ENCODE measurements at places on chromosomes 5 and 9.

GRCh38 chr5:5810461-5810860 lies 388.0 kb downstream of the ICE1 start:
- DNase-seq = no peak

DNA sequence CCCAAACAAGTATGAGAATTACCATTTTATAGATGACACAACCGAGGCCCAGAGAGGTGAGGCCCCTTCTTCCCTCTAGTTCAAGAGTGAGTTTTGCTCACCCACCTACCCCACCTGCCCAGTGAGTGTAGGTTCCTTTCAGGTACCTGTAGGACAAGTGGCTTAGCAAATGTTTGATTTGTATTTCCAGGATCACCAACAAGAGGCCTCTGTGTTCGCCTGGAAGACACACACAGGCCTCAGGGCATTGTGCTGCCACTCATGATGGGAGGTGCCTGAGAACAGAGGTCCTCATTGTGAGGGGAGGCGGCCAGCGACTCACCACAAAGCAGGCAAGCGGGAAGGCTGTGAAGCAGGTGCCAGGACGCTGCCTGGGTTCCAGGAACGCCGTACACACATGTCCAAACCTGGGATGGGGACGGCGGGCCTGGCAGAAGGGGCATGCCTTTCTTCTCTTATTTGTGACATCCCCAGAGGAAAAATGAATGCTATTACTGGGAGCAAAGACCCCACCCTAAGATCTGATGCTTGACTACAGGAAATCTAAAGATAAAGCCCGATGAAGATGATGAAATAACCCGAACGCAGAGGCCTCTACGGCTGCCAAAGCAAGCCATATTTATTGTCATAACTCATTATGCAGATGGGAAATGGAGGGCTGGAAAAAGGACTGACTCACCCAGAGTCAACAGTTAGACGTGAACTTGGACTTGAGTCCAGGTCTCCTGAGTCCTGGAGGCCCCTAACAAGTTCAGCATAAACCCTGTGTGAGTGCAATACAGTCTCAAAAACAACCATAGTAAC lies 60.2 kb upstream of the SLC25A51 start:
- no peak for DNase-seq

DNA sequence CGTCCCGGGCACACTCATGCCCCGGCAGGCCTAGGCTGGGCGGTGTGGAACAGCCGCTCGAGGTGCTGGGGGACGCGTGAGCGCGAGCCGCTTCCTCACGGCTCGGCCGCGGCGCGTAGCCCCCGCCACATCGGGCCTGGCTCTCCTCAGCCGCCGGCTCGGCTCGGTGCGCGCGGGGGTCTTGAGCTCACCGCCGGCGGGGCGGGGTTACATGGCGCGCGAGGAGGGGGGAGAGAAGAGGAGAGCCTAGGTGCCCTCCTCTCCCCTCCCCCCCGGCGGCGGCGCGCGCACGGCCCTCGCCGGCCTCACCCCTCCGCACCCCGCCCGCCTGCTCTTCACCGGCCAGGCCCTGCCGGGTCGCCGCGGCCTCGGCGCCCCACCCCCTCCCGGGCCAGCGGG lies 7.7 kb downstream of the RANBP6 start:
- DNase-seq = peak; percentile 84

- DNase-seq = no peak
These were observed 6.7 kb upstream of the RXRA start for GRCh38 chr9:134319306-134320125.

DNA sequence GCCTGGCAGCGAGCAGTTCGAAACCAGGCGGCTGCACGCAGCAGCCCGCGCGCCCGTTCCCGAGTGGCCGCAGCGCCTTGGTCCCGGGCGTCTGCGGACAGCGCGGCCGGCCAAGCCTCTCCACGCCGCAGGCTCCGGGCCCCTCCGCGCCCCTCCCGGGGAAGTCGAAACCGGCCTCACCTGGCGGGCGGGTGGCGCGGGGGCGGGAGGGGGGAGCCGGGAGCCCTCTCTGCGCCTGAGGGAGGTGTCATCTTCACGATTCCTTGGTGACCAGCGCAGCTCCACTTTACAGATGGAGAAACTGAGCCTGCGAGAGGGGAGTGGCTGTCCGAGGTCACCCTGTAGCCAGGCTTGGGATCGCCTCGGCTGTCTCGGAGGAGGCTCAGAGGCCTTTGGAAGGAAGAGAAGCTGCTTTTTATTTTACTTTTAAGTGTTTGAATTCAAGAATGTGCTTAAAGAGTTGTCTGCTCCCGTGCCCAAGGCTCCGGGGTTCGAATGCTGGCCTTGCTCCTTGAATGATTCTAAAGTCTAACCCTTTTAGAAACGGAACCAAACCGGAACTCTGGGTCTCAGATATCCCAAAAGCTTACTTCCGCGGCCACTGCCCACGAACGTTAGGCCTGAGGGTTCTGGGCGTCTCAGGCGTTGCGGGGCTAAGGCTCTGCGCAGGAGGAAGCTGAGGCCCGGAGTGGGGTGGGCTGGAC lies 662 bp downstream of the SUSD3 start:
- DNase-seq = no peak

- DNase-seq = no peak
These were observed 7.5 kb upstream of the TOR2A start for GRCh38 chr9:127742435-127743088.

DNA sequence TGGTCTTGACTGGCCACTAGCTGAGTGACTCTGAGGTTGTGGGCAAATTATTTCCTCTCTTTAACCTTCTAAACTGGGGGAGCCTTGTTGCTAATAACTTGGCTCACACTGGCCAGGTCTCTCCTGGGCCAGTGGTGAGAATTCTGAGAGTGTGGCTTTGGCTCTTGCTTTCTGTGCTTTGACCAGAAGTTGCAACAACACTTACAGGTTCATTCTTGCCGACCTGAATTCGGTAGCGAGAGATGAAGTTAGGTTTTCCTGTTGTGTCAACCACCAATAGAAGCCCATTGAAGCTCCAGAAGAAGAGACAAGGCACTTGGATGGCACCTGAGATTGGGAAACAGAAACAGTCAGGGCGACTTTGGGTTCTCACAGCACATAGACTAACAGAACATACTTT lies 19.8 kb downstream of the FAXDC2 start:
- no peak for DNase-seq

- no peak for DNase-seq
These were observed 256.2 kb downstream of the MAN2A1 start for GRCh38 chr5:109945723-109946480.

GRCh38 chr5:9722601-9723180 lies 92.5 kb upstream of the TAS2R1 start:
- DNase-seq = no peak

DNA sequence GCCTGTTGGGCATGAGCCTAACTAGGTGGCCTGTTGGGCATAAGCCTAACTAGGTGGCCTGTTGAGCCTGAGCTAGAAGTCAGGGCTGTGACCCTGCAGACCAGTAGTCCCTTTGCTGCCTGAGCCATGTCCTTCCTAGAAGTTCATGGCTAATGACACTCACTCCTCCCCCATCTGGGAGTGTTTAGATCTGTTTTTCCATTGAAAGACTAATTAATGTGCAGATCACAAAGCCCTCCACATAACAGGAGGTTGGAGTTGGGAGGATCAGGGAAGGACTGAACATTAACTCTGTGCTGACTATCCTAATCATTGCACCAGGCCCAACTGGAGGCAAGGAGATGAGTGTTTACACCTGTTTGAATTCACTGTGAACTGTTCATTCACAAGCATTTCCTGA lies 27.6 kb downstream of the SLC25A48 start:
- no peak for DNase-seq

DNA sequence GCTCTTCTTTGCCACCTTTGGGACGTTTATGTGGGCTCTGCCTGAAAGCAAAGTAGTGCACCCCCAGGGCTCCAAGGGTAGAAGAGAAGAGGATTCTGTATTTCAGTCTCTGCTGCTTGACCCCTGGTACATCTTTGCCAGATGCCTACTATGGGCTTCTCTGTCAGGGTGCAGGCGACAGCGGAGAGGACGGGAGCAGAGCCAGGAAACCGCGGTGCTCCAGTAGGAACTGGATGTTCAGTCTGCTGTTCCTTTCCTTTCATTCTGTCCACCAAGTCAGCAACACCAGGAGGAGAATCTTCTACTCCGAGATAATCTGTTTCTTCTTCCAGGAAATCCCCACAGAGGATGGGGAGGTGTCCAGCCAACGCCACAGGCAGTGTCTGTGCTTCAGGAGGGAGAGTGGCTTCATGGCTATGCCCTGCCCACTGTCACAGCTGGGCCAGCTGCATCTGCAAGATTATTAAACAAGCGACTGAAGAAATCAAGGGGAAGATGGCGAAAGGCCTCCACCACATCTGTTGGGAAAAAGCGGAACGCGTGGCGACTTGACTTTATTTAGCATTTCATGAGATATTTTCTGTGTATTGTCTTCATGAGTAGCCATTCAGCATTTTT lies 398.3 kb downstream of the IRX1 start:
- DNase-seq = no peak

DNA sequence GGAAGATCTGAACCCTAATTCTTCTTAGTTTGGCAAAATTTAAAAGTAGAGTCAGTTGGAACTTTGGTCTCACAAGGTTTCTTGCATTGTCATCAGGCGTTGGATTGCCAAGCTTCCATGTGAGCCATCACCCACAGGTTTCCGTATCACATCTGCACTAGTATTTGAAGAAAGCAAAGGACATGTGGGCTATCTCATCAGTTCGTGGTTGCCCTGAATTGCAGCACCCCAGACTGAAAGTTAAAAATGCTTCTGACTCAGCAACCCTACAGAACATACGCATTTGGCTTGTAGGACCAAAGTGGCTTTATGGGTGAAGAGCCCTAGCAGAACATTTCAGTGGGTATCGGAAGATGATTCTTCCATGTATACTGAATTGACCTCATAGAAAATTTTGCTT lies 358.0 kb downstream of the ENC1 start:
- DNase-seq = no peak

- DNase-seq = no peak
These were observed 89.7 kb upstream of the SLC44A1 start for GRCh38 chr9:105154723-105155191.
